Stimulated activated naive CD8-positive, alpha-beta T cell treated with anti-CD3 and anti-CD28 coated beads, Interleukin-15, amount 100 ng/mL, for 72 hours (primary cell): ENCODE measurements at places on chromosomes 5 and 9.

DNA sequence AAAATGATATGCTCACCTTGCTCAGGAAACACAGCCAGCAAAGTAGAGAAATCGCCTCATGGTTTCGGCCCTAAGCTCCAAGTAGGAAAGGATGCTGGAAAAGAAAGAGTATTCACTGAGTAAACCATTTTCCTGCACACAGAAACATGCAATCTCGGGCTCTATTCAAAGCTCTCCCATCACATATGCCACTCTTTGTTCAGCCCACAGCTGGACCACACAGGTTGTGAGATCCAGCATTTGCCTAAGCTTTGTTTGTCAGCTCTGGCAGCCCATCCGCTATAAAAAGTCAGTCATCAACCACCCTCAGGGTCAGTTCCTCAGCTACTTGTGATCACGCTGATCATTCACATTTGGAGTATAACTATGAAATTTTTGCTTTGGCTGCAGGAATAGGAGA is 96.5 kb upstream of the SMARCA2 start:
- DNase-seq: no peak

- no peak for DNase-seq
Measured at GRCh38 chr9:698954-699353, 142.5 kb upstream of the DMRT1 start.

- peak; percentile 34 for DNase-seq
Measured at GRCh38 chr5:80125962-80126480, 90.9 kb downstream of the THBS4 start.

GRCh38 chr5:92402045-92402444 is 1018.9 kb upstream of the ARRDC3 start:
- no peak for DNase-seq

DNA sequence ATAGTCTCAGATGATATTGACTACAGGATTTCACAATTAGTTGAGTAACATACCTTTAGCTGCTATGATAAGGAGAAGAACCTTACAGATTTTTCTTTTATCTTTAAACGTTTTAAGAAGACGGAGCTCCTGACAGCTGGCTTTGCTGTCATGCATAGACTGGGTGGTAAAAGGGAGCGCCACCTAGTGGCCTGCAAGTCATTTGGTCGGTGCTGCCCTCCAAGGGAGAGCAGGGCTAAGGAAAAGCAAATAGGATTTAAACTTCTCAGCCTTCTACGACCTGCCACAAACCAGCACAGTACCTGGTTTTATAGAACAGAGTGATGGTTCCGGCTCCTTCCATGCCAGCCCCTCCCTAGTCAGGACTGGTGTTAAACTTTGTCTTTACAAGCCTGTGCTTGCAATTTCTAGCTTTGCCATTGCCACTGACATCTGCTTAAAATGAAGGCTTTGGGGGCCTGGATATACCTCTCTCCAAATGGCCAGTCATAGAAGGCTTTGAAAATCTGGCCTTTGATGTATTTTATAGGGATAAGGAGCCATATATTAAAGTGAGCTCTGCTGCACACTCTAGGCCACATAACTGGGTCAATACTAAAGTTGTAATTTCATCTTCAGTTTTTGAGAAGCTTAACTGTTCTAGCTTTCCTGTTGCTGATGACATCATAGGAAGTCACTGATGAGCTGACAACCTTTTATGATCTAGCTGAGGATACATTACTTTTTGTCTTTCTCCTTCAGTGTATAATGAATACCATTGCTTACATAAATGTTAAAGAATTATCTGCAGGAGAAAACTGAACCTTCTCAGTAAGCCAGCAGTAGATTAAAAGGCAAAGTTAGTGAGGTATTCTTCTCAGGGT is 31.1 kb upstream of the ADAMTSL1 start:
- peak; percentile 49 for DNase-seq

DNA sequence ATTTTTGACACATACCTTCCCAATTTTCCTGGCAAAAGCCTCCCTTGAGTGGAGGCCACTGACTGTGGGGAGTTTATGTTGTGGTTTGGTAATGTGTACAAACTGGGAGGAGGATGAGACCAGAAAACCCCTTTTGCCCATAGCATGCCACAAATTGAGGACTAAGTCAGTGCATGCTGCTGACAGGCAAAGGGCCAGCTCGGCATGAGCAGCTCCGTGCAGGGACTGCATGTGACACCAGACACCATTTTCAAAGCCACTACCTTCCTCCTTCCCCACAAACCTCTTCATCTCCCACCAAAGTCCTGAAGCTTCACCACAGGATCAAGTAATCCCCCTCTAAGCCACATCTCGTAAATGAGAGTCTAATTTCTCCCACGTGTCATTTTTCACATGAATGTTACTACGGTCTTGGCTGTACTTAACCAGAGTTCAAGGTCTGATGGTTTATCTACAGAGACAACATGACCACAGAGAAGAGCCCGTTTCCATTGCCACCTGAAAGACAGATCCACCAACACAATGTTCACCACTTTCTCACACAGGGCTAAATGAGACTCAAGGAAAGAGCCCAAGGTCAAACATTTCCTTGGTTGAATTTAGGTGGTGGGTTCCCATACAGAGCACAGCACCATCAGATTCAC is 106.5 kb downstream of the NFIB start:
- DNase-seq: no peak

GRCh38 chr5:151139015-151139414 is 18.6 kb downstream of the ANXA6 start:
- DNase-seq: no peak

- no peak for DNase-seq
Measured at GRCh38 chr5:165538065-165538464, 2032.6 kb downstream of the MAT2B start.

- DNase-seq: no peak
Measured at GRCh38 chr5:83513491-83513890, 41.9 kb downstream of the VCAN start.
